Muscle of arm (tissue), 14 donors: ENCODE measurements at places on chromosomes 1 and 21. TPM values are rescaled to one million over a fixed set of nuclear protein-coding genes. Genes with fewer than 3 reads are reported as not detected.

- peak; percentile 74 for DNase-seq
Measured at GRCh38 chr1:245153081-245153551, 1.7 kb upstream of the KIF26B start.

DNA sequence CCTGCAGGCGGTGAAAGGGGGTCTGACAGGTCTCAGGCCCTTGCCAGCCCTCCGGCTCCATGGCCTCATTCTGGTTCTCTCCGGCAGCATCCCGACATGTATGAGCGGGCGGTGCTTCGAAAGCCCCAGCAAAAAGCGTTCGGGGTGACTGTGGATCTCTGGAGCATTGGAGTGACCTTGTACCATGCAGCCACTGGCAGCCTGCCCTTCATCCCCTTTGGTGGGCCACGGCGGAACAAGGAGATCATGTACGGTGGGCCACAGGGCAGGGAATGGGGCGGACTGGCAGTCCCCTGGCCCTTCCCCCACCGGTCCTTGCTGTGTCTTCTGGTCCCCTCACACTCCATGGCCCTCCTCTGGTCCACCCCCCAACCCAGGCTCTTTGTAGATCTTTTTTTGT lies 6.3 kb downstream of the IKBKE start:
- DNase-seq, result no peak

- no peak for DNase-seq
Measured at GRCh38 chr1:201299968-201300367, 16.7 kb downstream of the PKP1 start.

GRCh38 chr1:114741963-114742746 lies 15.6 kb downstream of the CSDE1 start:
- DNase-seq, result no peak

DNA sequence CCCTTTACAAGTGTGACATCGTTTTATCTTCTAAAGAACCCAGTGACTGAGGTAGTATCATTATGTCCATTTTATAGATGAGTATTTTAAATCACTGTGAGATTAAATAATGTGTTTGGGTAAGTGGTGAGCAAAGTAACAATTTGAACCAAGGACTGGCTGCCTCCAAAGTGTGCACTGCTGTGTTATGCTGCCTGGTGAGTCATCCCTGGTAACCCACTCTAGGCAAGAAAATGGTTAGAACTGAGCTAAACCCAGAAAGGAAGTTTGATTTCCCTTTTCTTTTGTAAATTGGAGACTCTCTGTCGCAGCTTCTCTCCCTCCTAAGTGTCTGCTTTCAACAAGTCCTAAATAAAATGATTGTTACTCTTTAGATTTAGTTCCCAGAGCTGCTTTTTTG lies 342.8 kb upstream of the KAZN start:
- DNase-seq, result no peak

- DNase-seq, result no peak
Measured at GRCh38 chr1:2812939-2813653, 11.6 kb upstream of the TTC34 start.

- DNase-seq, result no peak
Measured at GRCh38 chr1:156458181-156458503, 42.4 kb downstream of the MEF2D start.

DNA sequence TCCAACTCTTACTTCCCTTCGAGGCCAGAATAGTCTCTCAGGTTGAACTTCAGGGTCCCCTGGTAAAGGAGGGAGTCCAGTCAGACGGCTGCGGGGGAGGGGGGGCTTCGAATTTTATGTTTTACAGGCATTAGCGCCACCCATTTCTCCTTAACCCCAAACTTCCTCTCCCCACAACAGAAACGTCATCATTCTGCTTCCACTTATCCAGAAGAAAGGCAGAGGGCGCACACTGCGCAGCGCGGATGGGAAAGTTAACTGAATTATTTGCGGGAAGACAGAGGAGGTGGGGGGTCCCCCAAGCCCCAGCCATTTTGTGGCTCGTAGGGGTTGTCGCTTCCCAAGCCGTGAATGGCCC lies 529 bp upstream of the PRMT2 start:
- DNase-seq, result peak; percentile 92

Gene TGFB2
- polyA plus RNA-seq, result 60.2 TPM

Gene CACHD1
- polyA plus RNA-seq, result 11.8 TPM

Gene LCE1C
- polyA plus RNA-seq, result not detected

Gene GPR52
- polyA plus RNA-seq, result not detected
